Fibroblast of the aortic adventitia (primary cell): ENCODE measurements at places on chromosomes 16 and 17.
A peak's percentile ranks its signal among the peaks of the same experiment; 100 is the strongest.

- no peak for DNase-seq
Observed at GRCh38 chr16:58088091-58088490, 41.1 kb downstream of the CFAP20 start.

DNA sequence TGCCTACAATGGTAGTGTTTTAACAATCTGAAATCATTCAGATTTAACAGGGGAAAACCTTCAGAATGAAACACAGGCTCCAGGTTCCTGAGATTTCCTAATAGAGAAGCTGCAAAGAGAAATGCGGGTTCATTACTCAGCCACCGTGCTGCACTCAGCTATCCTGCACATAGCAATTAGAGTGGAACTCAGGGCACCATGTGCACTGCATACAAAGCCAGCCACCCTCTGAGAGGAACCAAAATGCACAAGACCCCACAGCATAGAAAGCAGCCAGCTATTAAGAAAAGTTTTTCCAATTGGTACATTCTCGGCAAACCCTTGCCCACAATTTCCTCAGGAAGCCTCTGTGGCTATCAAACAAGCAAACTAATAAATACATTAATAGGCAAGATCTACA is 37.4 kb downstream of the TOM1L2 start:
- no peak for DNase-seq

DNA sequence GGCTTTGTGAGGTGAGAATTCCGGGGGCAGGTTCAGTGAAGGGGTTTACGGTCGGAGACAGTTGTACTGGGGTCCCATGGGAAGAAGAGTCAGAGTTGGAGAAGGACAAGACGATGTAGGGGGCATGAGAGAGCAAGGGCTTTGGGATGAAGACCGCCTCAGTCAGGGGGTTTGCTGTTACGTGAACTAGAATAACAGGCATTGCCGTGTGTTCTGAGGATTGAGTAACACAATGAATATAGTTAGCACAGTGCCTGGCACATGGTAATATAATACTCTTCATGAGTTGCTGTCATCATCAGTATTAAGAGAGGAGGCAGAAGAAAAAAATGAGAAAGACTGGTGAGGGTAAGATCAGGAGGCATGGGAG is 577 bp downstream of the ZNF646 start:
- no peak for DNase-seq

DNA sequence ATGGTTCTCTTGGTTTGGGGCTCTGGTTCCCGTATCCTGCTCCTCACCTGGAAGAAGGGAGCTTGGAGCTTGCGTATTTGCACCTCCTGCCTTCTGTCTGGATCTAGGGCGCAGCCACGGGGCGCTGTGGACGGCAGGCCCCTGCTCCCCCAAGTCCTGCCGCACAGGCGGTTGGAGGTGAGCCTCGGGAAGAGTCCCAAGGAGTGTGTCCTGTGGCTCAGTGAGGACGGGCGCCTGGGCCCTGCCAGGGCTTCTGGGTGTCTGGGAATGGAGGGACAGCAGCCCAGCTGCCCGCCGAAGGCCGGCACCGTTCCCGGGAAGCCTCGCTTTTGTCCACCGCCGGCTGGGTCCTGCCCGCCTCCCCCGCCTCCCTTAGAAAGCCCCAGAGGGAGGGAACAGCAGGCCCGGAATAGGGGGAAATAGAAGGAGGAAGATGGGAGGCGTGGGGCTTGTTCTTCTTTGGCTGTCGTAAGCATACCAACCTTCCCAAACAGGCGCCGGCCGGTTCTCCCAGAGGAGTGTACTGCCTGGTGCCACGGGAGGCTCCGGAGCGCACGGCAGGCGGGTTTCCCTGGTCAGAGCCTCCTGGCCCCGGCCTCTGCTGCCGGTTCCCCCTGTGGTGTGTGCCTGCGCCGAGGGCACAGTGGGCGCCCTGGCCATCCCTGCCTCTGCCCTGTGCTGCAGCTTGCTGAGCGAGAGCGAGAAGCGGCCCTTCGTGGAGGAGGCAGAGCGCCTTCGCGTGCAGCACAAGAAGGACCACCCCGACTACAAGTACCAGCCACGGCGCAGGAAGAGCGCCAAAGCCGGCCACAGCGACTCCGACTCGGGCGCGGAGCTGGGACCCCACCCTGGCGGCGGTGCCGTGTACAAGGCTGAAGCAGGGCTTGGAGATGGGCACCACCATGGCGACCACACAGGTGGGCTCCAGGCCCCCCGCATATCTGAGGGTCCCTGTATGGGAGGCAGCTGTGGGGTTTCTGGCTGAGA is 1.8 kb downstream of the SOX8 start:
- no peak for DNase-seq

- DNase-seq: no peak
Observed at GRCh38 chr17:49976828-49977202, 7.8 kb downstream of the DLX4 start.

DNA sequence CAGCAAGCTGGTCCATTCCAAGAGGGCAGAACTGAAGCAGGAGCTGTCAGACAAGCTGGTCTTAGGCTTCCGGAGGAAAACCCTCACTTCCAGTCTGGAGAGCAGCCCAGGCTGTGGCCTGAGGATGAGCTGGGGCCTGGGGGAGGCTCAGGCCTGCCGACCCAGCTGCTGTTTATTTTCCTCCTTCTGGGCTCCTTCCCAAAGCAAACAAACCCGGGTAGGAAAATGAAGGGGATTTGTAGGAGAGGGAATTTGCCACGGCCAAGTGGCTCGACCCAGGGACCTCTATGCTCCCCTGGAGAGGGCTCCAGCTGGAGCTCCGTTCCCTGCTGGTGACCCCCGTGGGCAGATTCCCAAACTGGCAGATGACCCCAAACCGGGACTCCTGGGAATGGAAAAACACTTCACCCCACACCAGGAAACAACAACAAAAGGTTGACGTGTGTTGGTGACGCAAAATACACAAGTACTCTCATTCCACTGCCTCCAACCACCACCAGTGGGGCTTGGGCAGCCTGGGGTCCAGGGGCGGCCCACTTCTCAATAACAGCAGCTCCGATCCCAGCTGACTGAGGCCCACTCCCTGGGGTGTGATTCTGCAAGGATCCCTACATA is 8.8 kb downstream of the JUP start:
- DNase-seq: peak; percentile 89

- peak; percentile 93 for DNase-seq
Observed at GRCh38 chr17:72407336-72407909, 286.6 kb downstream of the SOX9 start.

DNA sequence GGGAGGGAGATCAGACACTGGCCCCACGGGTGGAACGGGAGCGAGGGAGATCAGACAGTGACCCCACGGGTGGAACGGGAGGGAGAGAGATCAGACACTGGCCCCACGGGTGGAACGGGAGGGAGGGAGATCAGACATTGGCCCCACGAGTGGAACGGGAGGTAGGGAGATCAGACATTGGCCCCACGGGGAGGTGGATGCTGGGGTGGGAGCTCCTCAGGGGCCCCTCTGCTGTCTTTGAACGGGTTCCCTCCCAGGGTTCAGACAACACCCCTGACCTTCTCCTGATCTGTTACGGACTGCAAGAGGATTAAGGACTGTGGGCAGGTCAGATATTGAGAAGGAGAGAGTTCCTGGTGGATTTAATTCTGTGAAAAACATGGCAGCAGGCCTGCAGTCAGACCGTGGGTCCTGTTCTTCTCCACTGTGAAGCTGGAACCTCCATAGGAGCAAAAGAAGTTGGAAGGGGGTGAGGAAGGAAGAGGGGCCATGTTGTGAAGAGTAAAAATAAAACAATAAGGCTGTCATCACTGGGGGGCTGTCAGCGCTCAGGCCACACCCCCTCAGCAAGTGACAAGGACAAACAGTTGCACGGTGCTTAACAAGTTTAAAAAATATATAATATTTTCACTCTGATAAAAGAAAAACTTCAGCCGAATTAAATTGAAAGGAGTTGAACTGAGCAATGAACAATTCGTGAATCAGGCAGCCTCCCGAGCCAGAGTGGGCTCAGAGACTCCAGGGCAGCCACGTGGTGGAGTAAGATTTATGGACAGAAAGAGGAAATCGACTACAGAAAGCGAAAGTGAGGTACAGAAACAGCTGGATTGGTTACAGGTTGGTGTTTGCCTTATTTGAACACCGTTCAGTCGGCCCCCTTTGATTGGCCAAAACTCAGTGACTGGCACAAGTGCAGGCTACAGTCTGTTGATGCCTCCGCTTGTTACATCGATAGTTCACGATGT is 348.7 kb upstream of the TNRC6C start:
- DNase-seq: peak; percentile 28

GRCh38 chr16:85477801-85478363 is 135.2 kb upstream of the GSE1 start:
- no peak for DNase-seq

DNA sequence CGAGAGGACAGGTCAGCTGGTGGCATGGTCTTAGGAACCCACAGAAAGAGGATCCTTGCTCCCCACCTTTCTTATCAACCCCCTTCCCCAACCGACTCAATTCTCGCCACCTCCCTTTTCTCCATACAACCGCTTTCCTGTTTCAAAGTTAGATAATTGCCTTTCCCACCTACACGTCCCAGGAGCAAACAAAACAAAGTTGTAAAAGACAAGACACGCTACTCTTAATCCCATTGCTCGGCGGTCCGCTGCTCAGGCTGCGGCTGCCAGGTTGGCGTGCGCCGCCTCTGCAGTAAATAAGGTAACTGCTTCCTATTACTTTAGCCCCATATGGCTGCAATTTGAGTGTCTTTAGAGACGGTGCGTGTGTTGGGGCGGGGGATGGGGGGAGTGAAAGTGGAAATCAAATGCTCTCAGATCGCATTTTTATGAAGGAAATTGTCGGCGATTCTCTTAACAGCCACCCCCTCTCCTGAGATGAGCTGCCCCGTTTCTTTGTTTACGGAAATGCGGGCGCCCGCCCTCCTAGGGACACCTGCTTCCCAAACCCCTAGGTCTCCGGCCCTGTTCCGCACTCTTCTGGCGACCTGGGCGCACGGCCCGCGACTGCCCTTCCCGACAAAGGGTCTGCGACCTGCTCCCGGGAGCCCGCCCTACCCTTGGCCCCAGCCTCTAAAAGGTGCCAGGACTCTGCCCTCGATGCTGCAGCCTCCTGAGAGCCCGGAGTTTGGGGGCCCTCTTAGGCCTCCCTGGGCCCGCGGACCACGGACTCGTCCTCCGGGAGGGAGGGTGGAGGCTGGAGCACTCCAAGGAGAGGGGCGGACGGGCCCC is 3.7 kb upstream of the CBX8 start:
- DNase-seq: peak; percentile 45

DNA sequence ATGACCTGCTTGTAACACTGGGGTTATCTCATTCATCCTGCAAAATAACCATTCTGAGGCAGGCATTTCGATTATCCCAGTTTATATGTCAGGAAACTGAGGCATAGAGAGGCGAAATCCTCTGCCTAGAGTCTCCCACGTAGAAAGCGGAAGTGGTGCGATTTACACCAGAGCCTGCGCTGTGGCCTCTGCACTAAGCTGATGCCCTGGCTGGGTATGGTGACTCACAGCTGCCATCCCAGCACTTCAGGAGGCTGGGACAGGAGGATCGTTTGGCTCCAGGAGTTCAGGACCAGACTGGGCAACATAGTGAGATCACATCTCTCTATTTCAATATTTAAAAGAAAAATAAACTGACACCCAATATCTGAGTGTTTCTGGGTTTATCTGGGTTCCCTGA is 59.3 kb upstream of the BCO1 start:
- no peak for DNase-seq
